NCI-H2081 (cell line): ENCODE measurements at places on chromosomes 1 and 21.

- DNase-seq, result no peak
These were observed 8.3 kb upstream of the TRABD2B start for GRCh38 chr1:48005253-48006117.

DNA sequence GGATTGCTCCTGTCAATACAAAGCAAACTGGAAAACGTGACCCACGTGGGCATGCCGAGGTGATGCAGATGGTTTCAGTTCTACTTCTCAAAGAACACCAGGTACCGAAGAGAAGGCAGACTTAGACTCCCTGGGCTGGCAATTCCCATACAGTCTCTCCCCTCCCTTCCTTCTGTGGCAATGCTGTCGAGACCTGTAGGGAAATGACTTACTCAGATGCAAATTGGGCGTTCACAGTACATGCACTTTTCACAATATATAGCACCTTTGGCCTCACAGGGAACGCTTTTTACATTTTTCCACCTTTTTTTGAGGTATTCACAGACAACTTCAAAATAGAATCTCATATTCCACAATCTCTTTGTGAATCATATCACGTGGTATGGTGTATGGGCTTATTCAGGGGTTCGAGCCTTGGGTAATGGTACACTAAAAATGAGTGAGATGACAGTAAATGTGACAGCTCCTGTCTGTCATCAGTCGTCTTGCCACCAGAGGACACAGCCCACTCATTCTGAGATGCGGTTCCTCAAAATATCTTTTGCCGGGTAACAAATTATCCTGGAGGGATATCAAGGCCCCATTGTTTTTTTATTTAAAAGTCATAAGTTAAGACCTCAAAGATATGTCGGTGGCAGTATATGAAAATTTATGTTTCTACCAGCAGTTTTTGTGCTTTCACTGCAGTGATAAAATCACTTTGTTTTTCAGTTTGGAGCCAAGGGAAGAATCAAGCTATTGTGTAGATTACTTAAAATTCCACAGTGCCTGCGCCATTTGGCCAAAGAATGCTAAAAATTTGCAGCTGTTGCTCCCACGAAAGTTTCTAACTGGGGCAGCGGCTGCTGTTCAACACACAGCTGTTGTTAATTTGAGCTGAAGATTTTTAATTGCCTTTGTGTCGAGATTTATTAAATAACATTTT, 168.4 kb downstream of the ZZZ3 start:
- no peak for DNase-seq

GRCh38 chr1:154326546-154327465, 1.5 kb downstream of the ATP8B2 start:
- no peak for DNase-seq

GRCh38 chr1:58720680-58721079, 20.8 kb upstream of the MYSM1 start:
- DNase-seq, result no peak

- DNase-seq, result peak; percentile 89
These were observed 5.2 kb downstream of the COQ8A start for GRCh38 chr1:226945106-226945857.

DNA sequence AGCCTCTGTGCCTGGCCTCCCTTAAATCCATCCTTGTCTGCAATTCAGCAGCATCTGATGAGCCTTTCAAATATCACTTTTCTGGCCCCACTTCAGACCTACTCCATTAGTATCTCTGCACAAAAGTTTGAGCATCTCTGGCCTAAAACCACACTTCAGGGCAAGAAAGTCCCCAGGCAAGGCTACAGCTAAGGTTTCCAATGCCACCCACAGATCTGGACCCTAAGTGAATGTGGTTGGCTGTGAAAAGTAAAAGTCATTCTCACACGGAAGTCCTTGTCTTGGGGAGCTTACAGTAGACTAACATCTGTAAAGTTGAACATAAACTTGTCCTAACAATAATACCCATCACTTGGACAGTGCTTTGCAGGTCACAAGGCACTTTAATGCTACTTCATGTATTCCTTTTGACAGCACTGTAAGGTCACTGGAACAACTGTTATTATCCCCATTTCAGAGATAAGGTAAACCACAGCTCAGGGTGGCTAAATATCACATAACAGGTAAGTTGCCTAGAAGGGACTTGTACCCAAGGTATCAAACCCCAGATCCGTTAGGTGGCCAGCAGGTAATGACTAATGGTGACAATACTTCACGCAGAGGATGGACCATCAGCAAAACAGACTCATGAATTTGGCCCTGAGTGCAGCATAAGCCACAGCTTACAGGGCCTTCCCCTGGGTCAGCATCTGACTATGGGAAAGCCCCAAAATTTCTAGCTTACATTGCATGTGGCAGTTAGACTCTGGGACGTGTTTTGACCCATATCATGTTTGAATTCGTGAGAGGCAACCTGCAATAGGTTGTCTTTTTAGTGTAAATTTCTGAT, 356.0 kb downstream of the HHAT start:
- DNase-seq, result no peak

DNA sequence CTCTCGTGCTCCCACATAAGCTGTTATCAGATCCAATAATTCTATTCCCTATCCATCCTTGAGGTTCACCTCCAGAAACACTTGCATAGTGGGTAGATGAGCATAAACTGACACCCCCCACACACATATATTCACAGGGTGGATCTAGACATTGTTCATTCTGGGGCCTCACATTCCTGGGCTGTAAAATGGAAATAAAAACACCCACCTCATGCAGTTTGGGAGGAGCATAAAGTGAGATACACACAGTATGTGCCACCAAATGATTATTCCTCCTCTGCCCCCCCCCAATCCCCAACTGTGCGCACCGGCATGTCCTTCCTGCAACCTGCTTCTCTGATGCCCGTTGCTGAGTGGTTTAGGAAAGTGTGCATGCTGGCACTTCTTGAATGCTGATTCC, 17.9 kb downstream of the PRDM15 start:
- DNase-seq, result no peak

GRCh38 chr1:95233319-95233736, 682 bp upstream of the RWDD3 start:
- no peak for DNase-seq

DNA sequence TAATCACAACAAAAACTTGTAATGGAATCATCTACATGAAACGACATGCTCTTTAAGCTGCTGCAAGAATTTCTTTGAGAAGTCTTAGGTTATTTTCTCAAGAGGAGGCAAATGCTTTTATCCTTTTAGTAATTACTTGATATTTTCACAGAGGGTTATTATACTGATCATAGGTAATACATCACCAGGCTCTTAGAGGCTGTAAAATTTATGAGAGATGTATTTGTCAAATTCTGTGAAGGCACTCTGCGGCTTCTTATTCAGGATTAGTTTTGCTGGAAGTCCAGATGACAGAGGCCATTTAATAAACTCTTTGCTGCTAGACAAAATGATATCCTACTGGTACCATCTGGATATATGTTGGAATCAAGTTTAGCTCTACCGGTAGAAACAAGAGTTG, 624.3 kb upstream of the BRINP3 start:
- DNase-seq, result no peak

- no peak for DNase-seq
These were observed 49.5 kb upstream of the TENT5C start for GRCh38 chr1:117556341-117556740.

DNA sequence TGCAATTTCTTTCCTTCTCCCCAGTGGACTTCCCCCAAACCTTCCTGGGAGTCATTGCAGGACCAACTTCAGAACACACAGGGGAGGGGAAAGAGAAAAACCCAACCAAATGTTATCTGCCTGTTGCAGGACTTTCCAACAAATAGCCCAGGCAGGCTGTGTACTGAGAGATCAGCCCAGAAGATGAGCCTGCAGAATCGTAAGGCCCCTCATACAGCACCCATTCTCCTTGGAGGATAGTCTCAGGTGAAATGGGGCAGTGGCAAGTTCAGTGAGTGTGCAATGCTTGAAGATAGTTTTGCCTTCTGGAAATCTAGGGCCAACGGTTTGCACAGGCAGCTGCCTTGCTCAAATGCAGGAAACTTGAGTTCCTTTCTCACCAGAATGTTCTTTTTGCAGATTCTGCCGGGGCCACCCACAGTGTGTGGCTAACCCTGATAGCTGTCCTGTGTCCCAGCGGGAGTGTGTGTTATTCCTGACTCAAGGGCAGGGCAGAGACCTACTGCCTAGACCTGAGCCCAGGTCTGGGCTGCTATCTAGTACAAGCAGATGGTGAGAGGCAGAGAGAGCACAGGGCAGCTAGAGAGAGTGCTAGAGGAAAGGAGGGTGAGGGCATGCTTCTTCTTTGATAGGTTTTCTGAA, 48.8 kb downstream of the GADD45A start:
- DNase-seq, result no peak

DNA sequence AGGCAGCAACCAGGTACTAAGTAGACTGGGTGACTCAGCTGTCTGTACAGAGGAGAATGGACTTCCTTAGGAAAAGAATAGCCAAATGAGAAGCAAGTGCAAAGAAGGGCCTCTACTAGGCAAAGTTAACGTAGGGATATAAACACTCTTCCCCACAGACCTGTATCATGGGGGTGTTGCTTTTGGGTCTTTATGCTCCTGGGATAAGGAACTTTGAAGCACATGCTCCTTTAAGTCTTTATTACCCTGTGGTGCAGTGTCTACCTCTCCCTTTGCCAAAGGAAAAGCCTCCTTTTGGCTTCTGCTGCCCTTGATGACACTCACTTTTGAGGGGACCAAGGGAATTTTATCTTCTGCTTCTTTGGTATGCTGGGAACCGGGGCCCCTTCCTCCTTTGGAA, 5.0 kb downstream of the RFX5 start:
- no peak for DNase-seq

DNA sequence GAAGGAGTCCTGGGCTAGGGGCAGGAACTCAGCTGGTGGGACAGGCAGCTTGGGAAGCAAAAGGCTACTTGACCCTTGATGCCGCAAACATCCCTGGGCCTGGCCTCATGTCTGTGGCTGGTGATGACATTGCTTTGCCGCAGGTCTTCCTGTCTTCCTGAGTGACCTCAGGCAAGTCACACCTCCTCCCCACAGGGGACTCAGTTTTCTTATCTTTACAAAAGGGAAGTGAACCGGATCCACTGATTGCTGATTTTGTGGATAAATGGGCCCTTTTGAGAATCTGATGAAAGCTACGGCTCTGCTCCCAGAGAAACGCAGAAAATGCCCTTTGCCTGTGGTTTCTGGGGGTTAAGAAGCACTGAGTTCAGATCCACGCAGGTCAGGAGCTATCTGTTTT, 20.7 kb downstream of the PLOD1 start:
- DNase-seq, result no peak

- no peak for DNase-seq
These were observed 16.3 kb downstream of the AGPAT3 start for GRCh38 chr21:43881283-43881682.

- DNase-seq, result no peak
These were observed 10.6 kb downstream of the KANK4 start for GRCh38 chr1:62308606-62309005.

DNA sequence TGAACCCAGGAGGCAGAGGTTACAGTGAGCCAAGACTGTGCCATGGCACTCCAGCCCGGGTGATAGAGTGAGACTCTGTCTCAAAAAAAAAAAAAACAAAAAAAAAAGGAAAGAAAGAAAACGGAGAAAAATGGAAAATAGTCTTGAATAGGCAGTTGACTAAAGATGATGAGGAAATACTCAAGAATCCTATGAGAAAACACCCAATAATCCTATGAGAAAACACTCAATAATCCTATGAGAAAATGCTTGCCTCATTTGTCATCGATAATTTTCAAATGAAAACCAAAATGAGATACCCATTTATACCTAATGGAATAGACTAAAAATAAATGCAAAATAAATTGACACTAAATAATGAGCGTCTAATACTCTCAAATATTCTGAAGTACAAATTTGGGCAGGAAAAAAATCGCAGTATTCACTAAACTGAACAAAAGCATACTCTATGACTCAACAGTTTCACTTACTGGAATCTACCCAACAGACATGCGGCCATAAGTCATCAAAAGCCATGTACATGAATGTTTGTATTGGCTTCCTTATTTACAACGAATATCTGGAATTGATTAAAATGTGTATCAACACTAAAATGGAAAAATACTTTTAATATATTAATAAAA, 733.9 kb upstream of the CHRM3 start:
- no peak for DNase-seq

GRCh38 chr1:14718476-14718875, 120.0 kb downstream of the KAZN start:
- DNase-seq, result no peak

- no peak for DNase-seq
These were observed 14.8 kb upstream of the RNF220 start for GRCh38 chr1:44390277-44390676.

DNA sequence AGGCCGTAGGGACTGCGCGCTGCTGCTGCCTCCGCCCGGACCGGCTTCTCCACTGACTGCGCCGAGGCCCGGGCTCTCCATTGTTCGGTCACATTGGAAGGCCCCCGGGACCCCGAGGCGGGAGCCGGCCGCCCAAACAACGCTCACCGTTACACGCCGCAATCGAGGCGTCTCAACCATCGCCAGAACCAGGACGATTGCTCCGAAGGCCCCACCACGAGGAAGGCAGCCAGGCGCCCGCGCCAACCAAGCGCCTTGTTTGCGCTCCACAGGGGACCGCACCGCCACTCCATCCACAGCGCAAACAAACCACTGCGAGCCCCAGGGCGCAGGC, 595 bp downstream of the GLUL start:
- peak; percentile 87 for DNase-seq

DNA sequence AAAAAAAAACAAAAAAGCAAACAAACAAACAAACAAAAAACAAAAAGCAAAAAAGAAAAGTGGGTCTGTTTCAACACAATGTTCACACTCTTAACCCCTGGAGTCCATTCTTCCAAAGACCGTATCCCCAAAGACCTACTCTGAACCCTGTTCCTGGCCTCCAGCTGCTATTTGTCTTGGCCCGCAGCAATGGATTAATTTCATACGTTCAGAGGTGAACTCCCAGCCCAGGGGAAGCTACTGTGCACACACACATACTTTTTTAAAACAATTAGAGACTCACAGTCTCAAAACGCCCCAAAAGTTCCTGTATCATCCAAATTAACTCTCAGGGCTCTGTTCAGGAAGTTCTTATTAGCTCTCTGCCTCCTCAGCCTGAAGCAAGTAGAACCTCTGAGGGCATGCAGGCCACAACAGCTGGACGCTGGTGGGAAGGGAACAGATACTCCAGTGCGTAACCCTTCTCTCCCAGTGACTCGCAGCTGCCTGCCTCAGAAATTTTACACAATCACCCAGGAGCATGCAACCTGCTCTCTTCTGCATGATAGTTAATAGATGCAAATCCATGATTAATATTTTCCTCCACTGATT, 395.4 kb downstream of the RRAGC start:
- DNase-seq, result no peak

DNA sequence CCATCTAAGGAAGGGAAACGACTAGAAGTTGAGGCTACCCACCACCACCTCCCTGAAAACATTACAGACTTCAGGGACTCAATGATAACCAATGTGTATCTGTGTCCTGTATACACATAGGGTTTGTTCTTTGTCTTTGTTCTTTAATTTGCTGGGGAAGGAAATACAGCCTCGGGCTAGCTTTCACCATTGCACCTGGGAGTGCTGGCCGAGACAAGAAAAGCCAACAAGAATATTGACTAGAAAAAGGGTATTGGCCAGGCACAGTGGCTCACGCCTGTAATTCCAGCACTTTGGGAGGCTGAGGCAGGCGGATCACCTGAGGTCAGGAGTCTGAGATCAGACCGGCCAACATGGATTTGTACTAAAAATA, 50.4 kb downstream of the MDM4 start:
- no peak for DNase-seq
